Stimulated activated CD4-positive, alpha-beta T cell treated with anti-CD3 and anti-CD28 coated beads, TNF-alpha, amount 100 ng/mL, for 1 hour (primary cell): ENCODE measurements at places on chromosomes 16 and 17.

DNA sequence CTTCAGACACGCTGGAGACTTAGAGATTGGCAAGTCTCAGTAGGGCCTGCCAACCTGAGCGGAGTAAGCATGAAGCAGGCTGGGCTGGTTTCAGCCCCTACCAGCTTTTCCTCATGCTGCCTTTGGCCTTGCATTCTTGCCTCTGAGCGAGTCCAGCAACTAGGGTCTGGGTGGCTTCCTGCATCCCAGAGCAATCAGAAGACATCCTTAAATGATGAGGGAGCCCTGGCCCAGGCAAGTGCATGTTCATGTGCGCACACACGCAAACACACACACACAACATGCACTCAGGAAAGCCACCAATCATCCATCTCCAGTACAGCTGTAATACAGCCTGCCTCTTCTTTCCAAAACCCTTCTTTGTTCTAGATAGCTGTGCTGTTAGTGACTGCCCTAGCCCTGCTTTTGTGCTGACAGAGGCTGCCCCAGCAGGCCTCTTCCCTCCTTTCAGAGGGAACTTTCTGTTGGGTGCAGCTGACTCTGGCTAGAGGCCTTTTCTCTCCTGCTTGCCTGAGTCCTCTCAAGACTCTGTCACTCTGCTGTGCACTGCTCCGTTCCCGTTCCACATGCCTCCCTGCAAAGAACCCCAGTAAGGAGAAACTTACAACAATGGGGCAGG, 30.7 kb upstream of the TBX2 start:
- no peak for DNase-seq

DNA sequence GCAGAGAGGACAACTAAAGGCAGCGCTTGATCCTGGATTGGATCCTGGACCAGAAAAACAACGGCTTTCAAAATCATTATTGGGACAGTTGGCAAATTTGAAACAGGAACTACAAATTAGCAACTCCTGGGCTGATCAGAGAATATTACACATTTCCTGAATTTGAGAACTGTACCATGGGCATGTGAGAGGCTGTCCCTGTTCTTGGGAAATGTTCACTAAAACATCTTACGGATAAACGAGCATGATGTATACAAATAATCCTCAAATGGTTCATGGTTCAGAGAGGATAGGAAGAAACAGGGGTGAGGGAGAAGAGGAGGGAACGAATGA, 2.3 kb upstream of the ITGAE start:
- no peak for DNase-seq

GRCh38 chr17:5225668-5226457, 8.8 kb downstream of the SCIMP start:
- no peak for DNase-seq

- DNase-seq: no peak
Observed at GRCh38 chr16:79599256-79599836, 1.2 kb downstream of the MAF start.

- DNase-seq: no peak
Observed at GRCh38 chr17:48840441-48840840, 9.6 kb downstream of the CALCOCO2 start.

DNA sequence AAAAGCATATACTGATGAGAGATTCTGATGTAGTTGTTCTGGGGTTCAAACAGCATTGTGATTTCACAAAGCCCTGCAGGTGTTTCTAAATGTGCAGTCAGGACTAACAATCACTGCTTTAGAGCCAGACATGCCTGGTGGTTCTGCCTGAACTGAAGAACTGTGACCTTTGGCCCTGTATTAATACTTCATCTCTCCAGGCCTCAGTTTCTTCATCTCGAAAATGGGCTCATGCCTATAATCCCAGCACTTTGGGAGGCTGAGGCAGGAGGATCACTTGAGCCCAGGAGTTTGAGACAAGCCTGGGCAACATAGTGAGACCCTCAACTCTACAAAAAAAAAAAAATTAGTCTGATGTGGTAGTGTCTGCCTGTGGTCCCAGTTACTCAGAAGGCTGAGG, 3.9 kb downstream of the DNAI2 start:
- no peak for DNase-seq

GRCh38 chr17:58985971-58986370, 120.7 kb downstream of the TRIM37 start:
- no peak for DNase-seq

DNA sequence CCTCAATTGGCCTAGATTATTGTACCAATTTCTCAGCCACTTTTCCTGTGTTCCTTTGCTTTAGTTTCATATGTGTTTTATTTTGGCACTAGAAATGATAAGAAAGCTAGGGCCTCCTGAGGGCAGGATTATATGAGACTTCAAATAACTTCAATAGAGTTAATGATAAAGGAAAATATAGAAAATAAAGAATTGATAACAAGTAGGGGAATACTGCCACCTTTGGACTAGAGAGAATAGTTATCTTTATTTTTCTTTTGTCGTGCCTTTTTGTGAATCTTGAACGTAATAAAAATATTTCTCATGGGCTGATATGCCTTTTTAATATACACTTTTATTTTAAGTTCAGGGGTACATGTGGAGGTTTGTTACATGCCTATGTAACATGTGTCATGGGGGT, 29.3 kb upstream of the RBL2 start:
- no peak for DNase-seq

DNA sequence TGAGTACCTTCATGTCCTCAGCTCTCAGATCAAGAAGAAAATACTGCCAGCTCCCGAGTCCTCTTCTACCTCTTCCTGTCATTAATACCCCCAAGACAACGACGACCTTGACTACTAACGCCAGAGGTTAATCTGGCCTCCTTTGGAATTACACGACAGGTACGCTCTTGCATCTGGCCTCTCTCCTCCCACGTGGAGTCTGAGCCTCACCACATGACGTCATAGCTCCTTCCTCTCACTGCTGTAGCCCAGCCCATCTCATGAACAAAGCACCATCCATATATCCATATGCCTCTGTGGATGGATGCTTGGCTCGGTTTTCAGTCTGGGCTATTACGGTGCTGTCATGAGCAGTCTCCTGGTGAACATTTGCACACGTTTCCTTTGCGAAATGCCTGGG, 110.2 kb upstream of the TNRC6C start:
- no peak for DNase-seq

GRCh38 chr16:76897816-76898215, 293.2 kb upstream of the MON1B start:
- DNase-seq: no peak

- no peak for DNase-seq
Observed at GRCh38 chr17:16297367-16298139, 55.7 kb downstream of the CENPV start.

- no peak for DNase-seq
Observed at GRCh38 chr17:48643697-48644012, 17.5 kb upstream of the HOXB9 start.

- DNase-seq: no peak
Observed at GRCh38 chr17:58308985-58309917, 19.3 kb downstream of the TSPOAP1 start.

DNA sequence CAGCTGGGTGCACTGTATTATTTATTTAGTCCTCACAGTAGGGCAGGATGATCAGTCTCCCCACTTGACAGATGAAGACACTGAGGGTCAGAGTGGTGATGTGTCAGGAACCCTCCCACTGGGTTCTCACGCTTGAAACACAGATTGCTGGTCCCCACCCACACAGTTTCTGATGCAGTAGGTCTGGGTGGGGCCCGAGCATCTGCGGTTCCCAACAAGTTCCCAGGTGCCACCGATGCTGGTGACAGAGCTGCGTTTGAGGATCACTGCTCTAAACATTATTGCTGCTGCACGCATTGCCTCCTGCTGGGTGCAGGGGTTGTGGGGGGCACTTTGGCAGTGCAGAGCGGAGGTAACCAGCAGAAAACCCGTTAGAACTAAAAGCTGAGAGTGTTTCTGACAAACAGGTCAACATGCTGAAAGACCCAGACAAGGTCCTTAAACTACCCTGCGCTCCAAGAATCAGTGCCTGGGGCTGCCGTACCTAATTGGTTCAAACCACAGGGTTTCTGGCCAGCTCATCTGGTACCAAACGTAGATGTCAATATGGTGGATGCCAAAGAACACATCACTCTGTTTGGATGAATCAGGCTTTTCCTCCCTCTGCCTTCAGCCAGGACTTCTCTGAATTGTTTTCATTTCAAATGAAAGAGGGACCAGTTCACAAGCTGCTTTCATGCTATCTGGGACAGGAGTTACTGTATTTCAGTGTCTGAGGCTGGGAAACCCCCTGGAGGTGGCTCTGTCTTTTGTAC, 76.0 kb downstream of the ABCC1 start:
- no peak for DNase-seq

DNA sequence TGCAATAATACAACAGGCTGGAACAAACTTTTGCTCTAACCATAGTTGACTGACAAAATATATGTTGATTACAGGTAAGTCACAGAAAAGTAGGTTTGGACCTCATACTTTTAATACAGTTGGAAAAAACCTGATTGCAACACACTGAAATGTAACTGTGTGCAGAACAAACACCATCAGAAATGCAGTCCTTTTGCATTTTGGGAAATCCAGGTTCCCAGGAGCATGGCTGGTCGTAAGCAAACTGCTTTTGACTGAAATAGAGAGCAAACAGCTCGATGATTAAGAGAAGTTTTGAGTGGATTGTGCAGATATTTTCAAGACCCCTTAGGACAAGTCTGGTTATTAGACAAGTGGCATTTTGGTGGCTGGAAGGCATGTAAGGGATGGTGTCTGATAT, 8.0 kb downstream of the IGF2BP1 start:
- no peak for DNase-seq

- no peak for DNase-seq
Observed at GRCh38 chr16:106623-107324, 28.7 kb downstream of the MPG start.

GRCh38 chr16:2949705-2950352, 14.2 kb upstream of the KREMEN2 start:
- no peak for DNase-seq

- DNase-seq: no peak
Observed at GRCh38 chr16:56233795-56234566, 42.7 kb downstream of the GNAO1 start.

GRCh38 chr17:37642681-37643080, 565 bp downstream of the DDX52 start:
- no peak for DNase-seq

DNA sequence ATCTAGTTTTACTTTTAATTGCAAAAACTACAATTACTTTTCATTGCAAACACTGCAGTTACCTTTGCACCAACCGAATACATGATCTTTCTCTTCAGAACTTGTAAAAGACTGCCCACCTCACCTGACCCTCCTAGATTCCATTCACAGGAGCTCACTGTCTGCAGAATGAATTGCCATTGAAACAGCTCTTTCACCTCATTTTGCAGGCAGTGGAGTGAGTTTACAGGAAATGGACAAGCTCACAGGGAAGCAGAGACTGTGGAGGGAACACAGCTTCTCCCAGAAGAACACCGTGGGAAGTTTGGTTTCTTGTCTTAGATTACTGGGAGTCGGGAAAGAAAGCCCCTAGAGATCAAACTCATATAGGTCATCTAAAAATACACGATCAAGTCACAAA, 439.7 kb upstream of the RBFOX1 start:
- no peak for DNase-seq

DNA sequence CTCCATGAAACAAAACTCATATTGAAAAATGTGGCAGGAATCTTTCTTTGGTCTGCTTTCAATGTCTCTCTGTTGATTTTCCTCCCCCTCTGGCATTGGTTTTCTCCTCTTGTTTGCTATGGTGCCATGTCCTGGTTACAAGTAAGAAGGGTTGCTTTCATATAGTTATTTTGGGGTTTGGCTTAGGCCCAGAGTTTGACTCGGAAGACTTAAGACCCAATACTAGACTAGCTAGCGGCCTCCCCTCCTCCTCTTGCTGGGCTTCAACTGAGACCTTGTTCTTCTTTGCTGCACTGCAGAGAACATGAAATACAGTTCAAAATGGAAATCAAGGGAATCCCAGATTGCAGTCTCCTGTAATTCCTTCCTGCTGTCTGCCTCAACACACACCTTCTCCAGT, 30.0 kb upstream of the CLEC18A start:
- DNase-seq: no peak

DNA sequence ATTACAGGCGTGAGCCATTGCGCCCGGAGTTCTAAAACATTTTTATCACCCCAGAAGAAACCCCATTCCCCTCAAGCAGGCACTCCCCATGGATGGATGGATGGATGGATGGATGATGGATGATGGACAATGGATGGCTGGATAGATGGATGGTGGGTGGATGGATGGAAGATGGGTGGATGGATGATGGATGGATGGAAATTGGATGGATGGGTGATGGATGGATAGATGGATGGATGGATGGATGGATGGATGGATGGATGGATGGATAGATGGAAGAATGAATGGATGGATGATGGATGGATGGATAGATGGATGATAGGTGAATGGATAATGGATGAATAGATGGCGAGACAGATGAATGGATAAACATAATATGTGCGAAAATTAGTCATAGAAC, 16.5 kb downstream of the PLA2G10 start:
- no peak for DNase-seq

DNA sequence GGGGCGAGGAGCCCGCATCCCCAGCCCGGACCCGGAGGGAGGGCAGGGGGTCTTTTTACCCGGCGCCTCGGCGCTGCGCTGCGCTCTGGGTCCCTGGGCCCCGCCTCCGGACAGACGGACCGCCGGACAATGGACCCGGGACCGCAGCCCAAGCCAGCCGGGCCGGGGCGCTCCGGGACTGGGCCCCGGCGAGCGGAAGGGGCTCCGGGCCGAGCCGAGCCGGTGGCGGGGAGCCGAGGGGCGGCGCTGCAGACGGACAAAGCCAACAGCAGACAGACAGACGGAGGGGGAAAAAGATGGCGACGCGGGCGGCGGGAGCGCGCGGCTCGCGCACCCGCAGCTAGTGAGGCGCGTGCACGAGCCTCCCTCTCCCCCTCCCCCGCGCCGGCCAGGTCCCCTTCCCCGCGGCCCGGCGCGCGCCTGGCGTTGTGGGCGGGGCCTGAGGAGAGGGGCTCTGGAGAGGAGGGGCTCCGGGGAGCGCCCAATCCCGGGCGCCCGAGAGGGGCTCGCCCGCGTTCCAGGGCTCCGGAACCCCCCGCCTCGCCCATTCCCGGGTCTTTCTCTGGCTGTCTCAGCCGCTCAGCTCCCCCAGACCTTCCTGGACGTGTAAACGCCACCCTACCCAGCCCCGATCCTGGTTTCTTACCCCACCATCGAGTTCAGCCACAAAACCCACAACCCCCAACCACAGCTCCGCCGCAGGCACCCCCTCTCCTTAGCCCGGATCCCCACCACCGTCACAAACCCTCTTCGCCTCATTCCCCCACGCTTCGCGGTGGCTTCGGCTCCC, at the start of gene ZNF821:
Gene ZNF821, minus strand, starts transcription at position 334 of the 790 bp plus-strand sequence. CDS start 4,236 bp downstream, outside the sequence.
- DNase-seq: peak; percentile 20

- DNase-seq: peak; percentile 29
Observed at GRCh38 chr16:56657555-56658326, at the start of gene MT1F. Gene MT1F (plus strand): TSS chr16:56657959. CDS start chr16:56658059, 100 bp downstream.

- DNase-seq: no peak
Observed at GRCh38 chr16:59758848-59759247, 1024.7 kb upstream of the GOT2 start.

GRCh38 chr17:82376042-82376730, 4.6 kb downstream of the UTS2R start:
- DNase-seq: no peak

DNA sequence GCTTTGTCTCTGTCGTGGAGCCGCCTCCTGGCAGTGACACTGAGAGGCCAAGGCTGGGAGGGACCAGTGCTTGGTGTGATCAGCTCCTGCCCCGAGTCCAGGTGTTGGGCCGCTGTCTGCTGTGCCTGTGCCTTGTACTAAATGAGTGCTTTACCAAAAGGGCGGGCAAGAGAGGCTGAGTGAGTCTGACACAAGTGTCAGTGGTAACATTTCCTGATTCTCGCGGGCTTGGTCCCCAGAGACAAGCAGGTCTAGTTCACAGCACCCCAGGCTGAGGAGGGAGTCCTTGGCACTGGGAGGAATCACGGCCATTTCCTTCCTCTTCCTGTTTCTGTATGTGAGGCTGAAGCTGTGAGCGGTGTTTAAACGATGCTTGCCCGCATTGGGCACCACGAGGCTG, 30.2 kb downstream of the PLD6 start:
- DNase-seq: no peak
